Stimulated activated CD4-positive, alpha-beta T cell treated with anti-CD3 and anti-CD28 coated beads, Interleukin-1b, Interleukin-23, amount 100 ng/mL, for 24 hours (primary cell): ENCODE measurements at places on chromosomes 3 and 15.

GRCh38 chr3:136595913-136596697 is 156.1 kb downstream of the STAG1 start:
- DNase-seq, result no peak

GRCh38 chr15:33964665-33965040 is 3.6 kb upstream of the CHRM5 start:
- DNase-seq, result no peak

DNA sequence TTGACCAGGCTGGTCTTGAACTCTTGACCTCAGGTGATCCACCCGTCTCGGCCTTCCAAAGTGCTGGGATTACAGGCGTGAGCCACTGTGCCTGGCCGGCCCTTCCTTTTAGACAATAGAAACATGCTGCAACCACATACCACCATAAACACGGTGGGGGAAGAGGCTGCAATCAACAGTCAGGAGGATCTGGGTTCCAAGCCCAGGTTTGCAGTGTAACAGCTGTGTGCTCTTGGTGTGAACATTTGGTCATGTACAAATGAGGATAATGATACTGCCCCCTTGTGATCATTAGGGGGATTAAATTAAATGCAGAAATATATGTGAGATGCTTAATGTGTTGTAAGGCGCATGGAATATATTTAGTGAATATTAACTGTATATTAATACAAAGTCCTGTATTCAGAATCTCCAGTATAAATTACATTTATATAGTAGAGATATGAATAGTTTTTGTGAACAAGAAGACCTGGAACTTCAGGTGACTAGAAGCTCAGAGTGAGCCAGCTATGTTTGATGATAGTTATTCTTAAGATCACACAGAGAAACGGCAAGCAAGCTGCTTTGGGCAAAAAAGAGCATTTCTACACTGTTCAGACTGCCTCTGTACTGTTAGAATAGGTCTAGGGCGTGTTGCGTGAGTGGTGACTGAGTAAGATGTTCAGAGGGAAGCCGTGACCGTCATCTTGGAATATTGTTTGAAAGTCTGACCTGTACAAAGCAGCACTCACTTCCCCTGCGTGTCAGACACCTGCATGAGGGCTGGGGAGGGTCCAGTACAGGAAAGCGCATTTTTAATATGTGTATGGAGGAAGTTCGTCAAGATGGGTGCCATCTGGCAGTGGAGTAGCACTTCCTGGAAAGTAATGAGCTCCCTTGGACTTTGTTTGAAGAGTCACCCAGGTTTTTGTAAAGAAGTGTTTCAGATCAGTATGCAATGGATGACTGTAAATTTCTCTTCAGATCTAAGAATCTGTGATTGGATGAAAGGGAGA is 125.8 kb downstream of the PGPEP1L start:
- no peak for DNase-seq

DNA sequence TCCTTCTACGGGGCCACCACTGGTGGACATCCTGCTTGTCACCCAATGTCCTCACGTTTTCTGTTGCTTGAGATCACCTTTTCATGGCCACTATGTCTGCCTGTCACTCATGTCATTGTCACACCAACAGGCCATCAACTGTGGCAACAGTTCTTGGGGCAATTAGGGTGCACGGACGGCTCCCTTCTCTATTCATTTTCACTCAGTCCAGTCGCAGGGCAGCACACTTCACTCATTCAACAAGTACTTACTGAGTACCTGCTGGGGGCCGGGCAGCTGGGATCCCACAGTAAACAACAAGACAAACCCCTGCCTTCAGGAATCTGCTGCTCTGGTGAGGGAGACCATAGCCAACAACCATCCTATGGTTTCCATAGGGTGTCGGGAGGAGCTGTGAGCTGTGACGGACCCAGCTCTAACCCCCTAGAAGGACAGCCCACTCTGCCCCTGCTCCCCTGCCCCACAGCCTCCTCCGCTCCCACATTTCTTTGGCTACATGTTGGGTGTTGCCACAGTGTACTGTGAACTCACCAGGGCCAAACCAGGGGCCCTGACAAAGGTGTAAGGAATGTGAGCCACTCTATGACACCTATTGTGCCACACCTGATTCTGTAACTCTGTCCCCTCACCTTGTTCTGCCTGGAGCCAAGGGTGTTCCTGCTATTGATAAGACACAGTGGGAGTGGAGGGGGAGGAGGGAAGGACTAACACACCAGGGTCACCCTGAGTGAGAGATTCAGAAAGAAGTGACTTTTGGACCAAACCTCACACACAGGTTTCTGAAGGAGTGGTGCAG is 1.9 kb downstream of the VILL start:
- DNase-seq, result no peak

GRCh38 chr3:159252274-159252673 is 450.4 kb downstream of the MFSD1 start:
- no peak for DNase-seq

- DNase-seq, result no peak
These were observed 37.8 kb upstream of the TASOR start for GRCh38 chr3:56720849-56721248.

- no peak for DNase-seq
These were observed 83.1 kb downstream of the DIPK2A start for GRCh38 chr3:144054766-144055165.

DNA sequence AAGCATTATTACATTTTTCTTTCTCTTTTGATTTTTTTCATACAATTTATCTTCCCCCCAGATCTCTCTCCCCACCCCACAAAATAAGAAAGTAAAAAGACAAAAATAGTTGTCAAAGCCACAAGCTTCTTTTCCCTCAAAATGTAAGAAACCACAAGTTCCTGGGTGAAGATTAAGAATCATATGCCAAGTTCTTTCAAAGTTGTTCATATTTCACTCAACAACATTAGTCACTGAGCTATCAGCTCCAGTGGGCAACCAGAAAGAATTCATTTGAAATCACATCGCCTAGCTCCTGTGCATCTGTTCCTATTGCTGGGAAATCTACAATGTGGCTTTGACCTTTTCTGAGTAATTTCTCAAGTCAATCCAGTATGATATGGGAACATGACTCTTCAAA is 681.6 kb upstream of the ARPP21 start:
- DNase-seq, result no peak

GRCh38 chr3:45118615-45119071 is 27.5 kb downstream of the CDCP1 start:
- no peak for DNase-seq

DNA sequence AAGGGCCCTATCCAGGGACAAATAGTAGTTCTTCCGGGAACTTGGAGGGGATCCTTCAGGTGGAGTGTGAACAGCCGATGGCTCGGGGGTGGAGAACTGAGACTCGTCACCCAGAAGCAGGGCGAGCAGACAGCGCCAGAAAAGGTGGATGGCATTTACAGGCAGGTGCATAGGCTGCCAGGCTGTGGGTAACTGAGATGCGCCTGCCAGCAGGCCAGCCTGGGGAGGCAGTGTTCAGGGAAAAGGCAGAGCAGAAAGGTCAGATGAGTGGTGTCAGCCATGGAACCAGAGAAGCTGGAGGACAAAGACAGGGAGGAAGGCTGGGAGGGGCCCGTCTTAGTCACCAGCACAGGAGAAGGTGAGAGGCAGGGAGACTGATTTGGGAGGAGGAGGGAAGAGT is 53.0 kb upstream of the SEC22A start:
- no peak for DNase-seq

GRCh38 chr15:81168644-81169043 is 28.0 kb upstream of the IL16 start:
- DNase-seq, result no peak

DNA sequence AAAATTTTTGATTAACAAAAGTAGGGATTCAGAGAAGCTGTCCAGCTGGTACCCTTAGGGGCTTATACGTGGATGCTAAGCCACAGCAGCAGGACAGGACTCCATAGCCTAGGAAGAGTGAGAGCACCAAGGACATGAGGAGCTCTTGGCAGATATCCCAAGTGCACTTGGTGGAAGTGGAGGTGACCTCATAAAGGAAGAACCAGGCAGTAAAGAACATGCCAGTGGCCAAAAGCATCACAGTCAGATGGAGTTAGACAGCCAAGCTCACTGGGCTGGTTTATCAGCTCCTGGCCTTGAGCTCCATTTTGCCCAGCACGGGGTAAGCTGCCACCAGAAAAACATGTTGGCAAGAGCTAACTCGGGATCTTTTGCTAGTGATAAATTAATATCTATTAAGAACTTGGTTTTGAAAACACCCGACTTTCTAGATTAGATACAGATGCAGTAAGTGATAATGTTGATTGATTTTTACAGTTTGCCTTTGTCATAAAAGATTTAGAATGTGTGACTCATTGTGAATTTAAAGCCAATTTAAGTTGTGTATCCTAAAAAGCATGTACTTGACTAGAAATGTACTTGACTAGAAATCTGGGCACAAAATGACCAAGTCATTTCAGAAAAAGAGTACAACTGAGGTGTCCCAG is 108.0 kb downstream of the CMSS1 start:
- DNase-seq, result no peak

- DNase-seq, result no peak
These were observed 157.2 kb upstream of the TPRG1 start for GRCh38 chr3:189014526-189014925.

GRCh38 chr15:52139599-52140462 is 27.3 kb upstream of the BCL2L10 start:
- peak; percentile 47 for DNase-seq

DNA sequence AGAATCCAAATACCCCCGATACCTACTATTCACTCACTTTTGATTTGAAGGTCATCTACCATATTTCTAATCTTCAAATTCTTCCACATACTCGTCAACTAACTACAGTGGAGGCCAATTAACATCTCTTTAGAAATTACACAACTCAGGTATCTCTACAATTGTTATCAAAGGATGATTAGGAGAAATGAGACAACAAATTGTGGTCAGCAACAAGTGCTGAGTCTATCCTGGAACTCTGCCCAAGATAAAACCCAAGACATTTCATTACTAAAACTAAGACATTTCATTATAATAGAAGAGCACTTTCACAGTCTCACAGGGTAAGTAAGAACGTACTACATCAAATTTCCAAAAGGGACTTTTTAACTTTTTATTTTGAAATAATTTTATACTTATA is 100.0 kb downstream of the TBC1D5 start:
- no peak for DNase-seq

GRCh38 chr3:179560791-179561190 is 1.9 kb upstream of the ACTL6A start:
- DNase-seq, result no peak

GRCh38 chr3:174659511-174659910 is 199.6 kb upstream of the NAALADL2 start:
- no peak for DNase-seq

GRCh38 chr3:141644931-141645330 is 93.2 kb upstream of the RNF7 start:
- DNase-seq, result peak; percentile 41

- no peak for DNase-seq
These were observed 16.5 kb downstream of the CCRL2 start for GRCh38 chr3:46423588-46423987.

DNA sequence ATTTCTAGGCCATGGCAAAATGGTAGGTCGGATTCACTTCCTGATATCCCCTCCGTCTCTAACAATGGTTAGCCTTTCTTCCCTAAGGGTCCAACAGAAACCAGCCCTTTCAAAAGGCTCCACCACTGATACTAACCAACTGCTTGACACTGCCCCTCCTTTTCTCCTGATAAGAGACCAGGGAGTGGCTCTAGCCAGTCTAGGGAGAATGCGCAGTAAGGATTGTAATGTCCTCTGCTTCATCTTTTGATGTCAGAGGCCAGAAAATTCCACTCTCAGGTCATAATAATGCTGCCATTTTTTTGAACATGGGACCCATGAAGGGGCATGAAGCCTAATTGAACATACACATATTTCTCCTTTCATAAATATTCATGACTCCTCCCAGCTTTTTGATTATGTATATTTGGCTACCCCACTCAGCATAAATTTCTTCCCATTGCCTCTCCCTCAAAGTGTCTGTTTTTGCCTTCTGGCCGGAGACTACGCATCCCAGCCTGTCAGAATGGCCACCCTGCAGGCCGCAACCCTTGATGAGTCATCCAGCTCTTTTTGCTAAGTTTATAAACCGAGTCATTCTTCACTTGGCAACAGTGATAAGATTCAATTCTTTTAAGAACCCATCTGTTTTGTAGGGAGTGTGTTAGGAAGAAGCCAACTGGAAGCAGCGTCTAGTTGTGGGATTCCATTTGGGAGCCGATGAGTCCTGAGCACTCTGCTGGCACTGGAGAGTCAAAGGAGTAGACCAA is 189.0 kb upstream of the MCTP2 start:
- no peak for DNase-seq

DNA sequence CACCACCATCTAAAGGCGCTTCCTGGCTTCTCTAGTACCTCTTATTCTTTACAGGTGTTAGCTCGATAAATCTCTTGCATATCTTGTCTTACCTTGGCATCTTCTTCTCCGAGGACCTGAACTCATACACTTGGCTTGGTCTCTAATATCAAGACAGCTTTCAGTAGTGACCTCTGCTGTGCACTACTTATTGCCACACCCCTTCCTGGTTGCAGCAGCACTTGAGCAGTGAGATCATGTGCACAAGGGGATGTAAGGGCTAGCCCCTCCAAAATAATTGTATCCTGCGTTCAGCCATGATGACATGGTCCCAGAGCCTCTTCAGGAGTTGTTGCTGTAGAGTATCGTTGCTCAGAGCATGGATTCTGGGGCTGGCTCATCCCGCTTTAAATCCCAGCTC is 1.3 kb upstream of the PLA1A start:
- no peak for DNase-seq

DNA sequence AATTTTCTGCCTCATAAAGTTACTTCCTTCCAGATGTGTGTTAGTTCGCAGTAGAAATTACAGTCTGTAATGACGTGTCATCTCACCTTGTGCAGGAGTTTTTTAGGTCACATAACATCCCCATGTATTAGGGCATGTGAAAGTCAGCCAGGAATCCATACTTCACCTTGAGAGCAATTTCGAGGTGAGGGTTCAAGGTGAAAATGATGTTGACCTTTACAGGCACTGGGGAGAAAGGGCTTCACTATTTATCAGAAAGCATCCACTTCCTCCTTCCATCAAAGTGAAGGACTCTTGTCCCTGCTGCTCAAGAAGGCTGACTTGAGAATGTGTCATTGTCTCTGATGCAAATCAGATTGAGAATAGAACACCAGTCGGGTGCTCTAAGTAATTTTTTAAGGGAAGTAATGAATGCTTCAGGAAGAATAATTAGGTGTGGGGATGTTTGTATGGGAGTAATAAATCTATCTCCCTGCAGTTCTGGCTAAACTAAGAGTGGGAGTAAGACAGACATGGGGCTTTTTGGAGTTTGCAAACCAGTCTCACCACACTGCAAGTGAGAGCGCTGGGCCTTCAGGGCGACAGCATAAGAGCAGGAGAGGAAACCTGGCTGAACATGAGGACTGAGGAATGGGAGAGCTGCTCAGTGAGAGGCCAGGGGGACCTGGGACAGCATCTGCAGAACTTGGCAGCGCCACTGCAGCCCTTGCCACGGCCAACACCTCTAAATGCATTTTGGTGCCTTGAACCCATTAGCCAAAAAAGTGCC is 85.9 kb upstream of the IL12A start:
- no peak for DNase-seq

- DNase-seq, result no peak
These were observed 38.2 kb upstream of the FAM3D start for GRCh38 chr3:58704745-58705144.

DNA sequence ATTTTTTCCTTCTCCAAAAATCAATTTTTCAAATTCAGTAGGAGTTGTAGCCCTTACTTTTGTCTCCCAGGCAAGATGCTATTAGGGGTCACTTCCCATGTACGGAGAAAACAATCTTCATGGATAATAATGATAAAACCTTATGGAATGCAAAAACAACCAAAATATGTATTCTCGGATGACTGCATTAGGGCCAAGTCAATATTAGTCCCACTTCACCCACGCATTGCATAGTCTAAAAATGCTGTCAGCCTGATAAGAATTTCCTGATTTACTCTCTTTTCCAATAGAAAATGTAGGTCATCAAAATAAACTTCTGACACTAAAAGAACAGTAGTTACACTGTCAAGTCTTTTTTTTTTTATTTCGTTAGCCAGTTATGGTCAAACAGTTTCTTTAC is 2.7 kb downstream of the VGLL3 start:
- DNase-seq, result no peak
